ENCODE measurements at places on chromosomes 5 and 9.

DNA sequence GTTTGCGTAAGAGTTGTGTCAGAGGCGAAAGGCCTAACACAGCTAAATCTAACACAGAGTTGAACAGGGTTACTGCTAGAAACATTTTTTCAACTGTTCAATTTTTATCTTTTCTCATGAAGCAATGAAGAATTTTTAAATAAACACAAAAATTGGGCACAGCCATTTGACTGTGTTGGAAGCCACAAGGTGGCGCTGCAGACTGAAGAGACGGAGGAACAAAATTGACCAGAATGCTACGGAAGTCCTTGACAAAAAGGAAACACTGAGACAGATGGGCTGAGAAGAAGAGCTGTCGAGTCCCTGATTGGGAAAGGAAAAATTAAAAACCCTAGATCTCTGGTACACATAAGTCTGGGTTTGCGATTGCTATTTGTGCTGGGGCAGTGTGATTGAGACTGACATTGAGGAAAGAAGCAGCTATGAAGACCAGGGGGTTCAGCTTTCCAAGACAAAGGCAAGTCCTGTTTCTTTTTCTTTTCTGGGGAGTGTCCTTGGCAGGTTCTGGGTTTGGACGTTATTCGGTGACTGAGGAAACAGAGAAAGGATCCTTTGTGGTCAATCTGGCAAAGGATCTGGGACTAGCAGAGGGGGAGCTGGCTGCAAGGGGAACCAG, at the start of gene PCDHB9:
TSS of gene PCDHB9 (plus strand) at position 265 of the 616 bp plus-strand sequence. CDS start at position 423, 158 bp downstream.
- DNase-seq, result no peak

DNA sequence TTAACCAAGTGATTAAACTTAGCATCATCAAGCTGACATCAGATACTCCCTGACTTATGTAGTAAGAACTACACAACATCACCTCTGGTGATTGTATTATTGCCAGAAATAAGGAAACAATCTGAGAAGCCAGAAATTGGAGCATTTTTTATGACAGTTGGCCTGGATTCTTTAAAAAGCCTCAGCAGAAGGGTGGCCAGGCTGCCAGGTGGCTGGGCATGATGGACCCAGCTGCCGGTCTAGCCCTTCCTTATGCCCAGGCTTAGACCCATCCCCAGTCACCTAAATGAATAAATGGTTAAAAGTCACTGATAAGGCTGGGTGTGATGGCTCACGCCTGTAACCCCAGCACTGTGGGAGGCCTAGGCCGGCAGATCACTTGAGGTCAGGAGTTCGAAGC, 12.8 kb downstream of the OR1K1 start:
- no peak for DNase-seq

GRCh38 chr5:174337276-174338184, 292.0 kb downstream of the NSG2 start:
- no peak for DNase-seq

GRCh38 chr5:174694611-174695010, 29.8 kb upstream of the MSX2 start:
- no peak for DNase-seq

DNA sequence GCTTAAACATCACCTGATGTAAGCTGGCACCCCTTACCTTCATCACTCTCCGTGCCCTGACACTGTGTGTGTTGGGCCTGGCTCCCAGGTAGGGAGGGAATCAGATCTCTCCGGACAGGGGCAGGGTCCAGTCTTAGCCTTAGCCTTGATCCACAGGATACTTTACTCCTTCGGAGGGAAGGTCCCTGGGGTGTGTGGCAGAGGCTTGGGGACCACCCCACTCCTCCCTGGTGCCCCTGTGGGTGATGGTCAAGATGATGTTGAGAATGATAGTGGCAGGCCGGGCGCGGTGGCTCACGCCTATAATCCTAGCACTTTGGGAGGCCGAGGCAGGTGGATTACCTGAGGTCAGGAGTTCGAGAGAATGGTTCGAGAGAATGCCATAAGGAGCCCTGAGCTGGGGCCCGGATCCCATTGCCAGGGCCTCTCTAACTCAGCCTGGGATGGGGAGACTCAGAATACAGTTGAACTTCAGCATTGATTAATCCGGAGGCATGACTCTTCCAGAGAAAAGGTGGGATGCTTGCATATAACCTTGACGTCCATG, 269.5 kb downstream of the HSPA4 start:
- no peak for DNase-seq

DNA sequence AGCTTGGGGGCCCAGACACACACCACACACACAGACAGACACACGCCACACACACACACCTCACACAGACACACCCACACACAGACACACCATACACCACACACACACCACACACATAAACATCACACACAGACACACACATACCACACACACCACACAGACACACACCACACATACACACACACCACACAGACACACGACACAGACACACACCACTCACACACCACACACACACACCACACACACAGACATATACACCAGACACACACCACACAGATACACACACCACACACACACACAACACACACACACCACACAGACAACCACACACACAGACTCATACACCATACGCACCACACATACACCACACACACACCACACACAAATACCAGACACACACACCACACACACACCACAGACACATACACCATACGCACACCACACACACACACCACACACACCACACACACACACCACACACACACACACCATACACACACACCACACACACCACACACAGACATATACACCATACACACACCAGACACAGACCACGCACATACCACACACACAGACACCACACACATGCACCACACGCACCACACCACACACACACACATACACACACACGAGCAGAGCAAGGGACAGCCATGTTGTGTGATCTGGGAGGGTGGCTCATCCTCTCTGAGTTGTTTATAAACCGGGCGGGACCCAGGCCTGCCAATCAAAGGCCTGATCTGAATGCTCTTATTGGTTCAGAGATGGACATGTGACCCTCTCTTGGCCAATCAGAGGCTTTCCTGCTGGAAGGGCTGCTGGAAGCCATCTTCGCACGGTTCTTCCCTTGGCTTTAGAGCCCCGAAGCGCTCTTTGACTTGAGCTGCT, 148.3 kb downstream of the GAPVD1 start:
- DNase-seq, result no peak

GRCh38 chr5:65820373-65820772, 98.4 kb downstream of the NLN start:
- no peak for DNase-seq

- no peak for DNase-seq
These were observed 83.8 kb upstream of the NMUR2 start for GRCh38 chr5:152488869-152489268.

DNA sequence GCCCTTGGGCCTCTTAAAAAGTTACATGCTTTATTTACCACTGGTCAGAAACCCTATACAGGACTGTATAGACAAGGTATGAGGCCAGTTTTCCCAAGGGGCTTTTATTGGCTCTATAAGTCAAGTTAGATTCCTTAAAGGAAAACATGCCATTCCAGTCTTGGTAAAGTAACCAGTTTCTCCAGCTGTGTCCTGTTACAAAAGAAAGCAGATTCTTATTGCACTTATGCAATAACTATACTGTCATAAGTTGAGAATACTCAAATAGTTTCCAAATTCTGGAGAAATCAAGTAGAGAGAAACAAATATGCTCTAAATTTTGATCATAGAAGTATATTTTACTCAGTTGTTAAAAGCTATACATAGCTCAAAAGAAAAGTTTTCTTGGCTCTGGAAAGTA, 47.2 kb downstream of the PTGS1 start:
- no peak for DNase-seq

DNA sequence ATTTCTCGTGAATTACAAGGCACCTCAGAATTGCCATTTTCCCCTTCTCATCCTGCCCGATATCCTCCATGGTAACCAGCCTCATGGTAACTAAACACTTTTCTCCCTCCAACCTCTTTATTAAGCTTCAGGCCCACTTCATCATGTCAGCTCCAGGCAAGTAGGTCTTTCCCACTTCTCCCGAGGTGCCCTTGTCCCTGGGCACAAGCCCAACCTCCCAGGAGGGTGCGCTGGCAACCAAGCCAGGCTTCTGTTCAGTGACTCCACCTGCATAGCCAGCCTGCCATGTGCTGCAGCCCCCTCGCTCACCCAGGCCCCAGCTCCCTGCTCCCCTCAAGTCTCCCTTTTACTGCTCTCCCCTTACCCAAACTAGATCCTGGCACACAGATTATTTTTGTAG, 47.4 kb upstream of the AFAP1L1 start:
- DNase-seq, result no peak

- DNase-seq, result no peak
These were observed 110.5 kb downstream of the CACNA1B start for GRCh38 chr9:137988051-137988450.

- no peak for DNase-seq
These were observed 21.3 kb upstream of the NCS1 start for GRCh38 chr9:130150779-130151382.

GRCh38 chr9:14437354-14438231, 123.7 kb upstream of the NFIB start:
- DNase-seq, result no peak

- peak; percentile 33 for DNase-seq
These were observed 113.4 kb downstream of the SYK start for GRCh38 chr9:90914868-90915483.

DNA sequence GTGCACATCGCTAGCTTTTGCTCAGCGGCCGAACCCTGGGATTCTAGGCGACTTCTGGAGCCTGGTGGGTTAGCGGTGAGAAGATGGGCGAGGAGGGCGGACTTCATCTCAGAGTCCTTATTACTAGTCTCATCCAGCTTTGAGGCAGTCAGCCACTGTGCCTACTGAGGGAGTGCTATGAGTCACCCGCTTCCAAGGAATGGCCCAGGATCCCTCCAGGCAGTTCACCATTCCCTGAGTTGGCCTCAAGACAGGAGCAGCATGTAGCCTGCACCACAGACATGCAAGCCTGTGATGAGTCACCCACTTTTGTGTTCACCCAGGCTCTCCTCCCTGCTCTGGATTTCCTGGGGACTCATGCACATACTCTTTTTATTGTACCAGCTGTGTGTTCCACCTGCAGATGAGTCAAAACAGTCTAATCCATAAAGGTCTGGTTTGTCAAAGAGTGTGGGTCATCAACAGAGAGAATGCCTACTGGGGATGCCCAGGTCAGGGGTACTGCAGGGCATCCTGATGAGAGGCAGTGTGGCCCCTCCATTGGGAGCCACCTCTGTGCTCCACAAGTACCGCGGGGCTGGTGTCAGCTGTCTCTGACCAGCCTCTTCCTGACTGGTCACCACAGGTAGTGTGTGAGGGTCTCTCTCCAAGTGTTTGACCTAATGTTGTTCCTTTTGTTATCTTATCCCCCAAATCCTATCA, 20.2 kb downstream of the SLC22A5 start:
- DNase-seq, result peak; percentile 100

- no peak for DNase-seq
These were observed 42.7 kb downstream of the ST8SIA4 start for GRCh38 chr5:100860407-100860806.

GRCh38 chr5:89255845-89256463, 373.0 kb upstream of the MEF2C start:
- no peak for DNase-seq

GRCh38 chr9:3150074-3150473, 306.2 kb upstream of the PUM3 start:
- no peak for DNase-seq

- no peak for DNase-seq
These were observed 357.8 kb downstream of the ICE1 start for GRCh38 chr5:5780253-5780652.

- DNase-seq, result no peak
These were observed 70.0 kb downstream of the KLHL3 start for GRCh38 chr5:137665678-137666460.

DNA sequence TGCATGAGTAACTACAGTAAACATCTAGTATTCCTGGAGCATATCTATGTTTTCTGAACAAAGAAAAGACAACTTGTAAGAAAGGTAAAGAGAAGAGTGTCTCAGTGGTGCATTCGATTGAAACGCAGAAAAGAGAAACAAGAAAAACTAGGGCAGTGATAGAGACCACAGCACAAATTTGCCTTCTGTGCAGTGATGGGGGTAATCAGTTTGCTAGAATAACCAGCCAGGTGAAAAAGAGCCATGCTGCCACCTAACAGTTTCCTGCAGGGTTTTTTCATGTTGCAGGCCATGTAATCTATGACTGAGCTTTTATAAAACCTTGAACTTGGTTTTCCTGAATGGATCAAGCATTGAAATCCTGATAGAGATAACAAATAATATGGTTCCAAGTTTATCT, 198.4 kb upstream of the MEF2C start:
- no peak for DNase-seq

DNA sequence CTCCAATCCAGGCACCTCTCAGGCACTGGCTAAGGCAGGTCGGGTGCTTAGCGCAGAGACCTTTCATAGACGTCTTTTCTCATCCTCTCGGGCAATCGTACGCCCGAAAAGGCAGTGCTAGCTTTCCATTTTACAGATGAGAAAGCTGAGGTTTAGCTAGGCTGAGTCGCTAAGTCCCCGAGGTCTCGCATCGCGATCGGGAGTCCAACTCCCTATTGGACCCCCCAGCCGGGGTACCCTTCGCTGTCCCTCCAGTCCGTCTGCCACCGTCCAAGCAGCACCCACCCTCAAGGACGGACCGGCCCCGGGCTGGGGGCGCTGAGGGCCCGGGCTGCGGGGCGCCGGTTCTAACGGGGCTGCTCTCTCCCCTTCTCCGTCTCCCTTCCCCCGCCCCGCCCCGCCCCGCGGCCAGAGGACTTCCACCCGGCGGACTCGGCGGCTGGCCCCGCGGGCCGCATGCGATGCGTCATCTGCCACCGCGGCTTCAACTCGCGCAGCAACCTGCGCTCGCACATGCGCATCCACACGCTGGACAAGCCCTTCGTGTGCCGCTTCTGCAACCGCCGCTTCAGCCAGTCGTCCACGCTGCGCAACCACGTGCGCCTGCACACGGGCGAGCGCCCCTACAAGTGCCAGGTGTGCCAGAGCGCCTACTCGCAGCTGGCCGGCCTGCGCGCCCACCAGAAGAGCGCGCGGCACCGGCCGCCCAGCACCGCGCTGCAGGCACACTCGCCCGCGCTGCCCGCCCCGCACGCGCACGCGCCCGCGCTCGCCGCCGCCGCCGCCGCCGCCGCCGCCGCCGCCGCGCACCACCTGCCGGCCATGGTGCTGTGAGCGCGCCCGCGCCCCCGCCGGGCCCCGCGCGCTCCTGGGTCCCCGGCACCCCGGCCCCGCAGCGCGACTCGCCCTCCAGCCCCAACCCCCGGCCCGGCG, 12.5 kb upstream of the EXOSC2 start:
- DNase-seq, result peak; percentile 72

GRCh38 chr5:96219580-96220281, 213.3 kb downstream of the PCSK1 start:
- peak; percentile 73 for DNase-seq

DNA sequence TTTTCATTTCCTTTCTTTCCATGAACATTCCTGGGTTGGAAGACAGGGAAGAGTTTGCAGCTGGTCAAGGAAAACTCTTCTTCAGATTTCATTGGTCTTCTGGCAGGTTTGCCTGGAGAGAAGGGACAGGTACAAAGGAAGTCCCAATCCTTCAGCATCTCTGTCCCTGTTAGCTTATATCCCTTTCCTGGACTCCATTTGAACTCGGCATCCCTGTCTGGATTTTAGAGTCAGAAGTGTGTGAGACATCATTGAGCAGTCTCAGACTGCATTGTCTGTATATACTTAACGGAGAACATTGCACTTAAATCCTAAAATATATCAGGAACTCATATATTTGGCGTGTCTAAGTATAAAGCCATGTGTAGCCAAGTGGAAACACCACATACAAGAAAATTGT, 54.9 kb downstream of the ADGRV1 start:
- no peak for DNase-seq

GRCh38 chr5:74370168-74370567, 270.4 kb downstream of the ENC1 start:
- no peak for DNase-seq

GRCh38 chr9:135992486-135993408, 31.6 kb upstream of the UBAC1 start:
- peak; percentile 63 for DNase-seq
